ENCODE measurements at places on chromosomes 11 and 22.

DNA sequence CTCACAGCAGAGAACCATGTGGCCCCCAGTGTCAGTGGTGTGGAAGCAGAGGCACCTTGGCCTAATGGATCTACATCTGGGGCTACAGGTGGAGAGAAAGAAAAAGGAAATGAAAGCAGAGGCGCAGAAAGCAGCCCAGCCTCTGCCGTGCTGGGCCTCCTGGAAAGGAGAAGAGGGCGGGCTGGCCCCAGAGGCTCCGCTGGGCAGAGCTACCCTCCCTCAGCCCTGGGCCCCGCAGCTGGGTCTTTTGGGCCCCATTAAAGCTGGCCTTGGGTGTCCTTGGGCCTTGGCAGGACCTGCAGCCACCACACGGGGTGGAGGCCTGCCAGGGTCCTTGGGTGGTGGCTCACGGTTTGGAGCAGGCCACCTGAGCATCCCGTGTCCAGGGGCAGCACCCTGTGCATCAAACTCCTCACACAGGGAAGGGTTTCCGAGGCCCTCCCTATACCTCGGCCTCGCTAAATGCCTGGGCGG is 31.6 kb upstream of the GAL start:
- no peak for DNase-seq

DNA sequence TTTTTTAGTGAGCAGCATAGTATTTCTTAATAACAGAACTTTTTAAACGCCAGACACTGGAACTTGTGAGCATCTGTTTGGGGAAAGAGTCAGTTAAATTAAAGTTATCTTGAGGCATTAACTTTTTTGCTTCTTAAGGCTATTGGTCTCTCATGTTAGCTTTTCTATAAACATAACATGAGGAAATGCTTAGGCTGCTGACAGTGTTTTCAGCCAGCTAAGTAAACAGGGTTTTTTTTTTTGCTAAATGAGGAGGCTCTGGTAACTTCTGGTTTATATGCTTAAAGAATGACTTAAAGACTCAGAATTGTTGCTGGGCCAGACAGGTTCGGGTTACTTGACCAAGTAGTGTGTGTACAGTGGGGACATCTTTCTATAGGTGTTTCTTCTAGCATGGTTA is 95.8 kb upstream of the ALKBH3 start:
- no peak for DNase-seq

DNA sequence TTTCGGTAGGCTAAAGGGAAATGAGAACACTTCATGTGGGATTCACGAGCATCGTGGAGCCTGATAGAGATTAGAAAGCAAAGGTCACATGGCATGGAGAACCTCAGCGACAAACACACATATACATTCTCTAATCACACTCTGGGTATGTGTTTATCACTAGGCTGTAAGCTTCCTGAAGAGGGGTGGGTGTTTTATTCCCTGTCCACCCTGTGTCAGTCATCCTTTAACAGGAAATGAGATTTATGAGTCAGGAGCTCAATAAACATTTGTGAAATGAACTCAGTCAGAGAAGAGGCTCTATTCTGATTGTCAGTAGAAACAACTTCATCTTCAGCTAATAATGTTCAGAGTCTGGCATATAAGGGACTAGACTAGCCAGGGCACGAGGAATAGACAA is 71.7 kb upstream of the EIF3M start:
- DNase-seq = no peak

- no peak for DNase-seq
Measured at GRCh38 chr11:78354408-78355308, 63.0 kb downstream of the GAB2 start.

DNA sequence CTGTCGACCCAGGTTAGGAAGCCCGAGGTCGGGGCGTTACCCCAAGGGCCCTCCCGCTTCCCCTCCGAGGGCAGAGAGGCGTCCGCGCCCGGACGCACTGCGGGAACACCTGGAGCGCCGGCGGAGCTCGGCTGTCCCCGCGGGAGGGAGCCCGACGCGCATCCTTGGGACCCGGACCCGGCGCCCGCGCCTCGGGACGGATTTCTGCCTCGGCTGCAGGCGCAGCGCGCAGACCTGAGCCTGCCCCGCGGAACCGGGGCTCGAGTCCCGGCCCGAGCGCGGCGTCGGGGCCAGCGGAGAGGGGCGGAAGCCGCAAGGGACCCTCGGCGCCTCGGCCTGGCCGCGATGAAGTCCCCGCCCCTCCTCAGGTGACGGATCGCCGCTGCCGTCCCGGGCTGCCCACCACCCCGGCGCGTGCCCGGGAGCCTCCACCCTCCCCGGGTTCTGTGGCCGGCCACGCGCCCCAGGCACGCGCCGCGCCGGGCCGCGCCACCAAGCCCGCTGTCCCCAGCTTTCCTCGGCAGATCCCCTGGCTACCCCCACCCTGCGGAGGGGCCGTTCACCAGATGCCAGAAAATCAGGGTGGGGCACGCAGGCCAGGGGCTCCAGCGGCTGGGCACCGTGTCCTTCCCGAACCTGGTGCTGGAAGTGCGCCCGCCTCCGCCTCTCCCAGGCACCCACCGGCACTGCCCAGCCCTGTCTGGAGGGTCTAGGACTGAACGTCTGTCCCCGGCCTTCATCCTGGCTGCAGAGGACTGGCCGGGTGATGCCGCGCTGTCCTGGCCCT is 410 bp downstream of the GLB1L3 start:
- DNase-seq = no peak

DNA sequence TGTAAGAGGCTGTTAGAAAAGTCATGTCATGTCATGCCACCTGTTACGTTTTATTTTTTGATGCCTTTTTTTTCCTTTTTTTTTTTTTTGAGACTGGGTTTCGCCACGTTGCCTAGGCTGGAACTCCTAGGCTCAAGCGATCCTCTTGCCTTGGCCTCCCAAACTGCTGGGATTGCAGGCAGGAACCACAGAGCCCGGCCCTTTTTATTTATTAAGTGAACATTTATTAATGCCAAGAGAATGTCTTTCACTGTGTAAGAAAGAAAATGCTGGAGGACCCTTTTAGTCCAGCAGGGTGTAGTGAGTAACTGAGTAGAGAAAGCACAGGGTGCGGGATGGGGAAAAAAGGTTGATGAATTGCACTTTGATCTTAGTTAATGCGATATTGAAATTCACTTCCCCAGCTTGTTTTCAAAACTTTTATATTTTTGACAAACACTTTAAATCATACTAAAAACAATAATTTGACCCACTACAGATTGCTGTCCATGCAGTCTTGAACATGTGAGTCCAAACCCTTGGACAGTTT is 2.3 kb upstream of the XBP1 start:
- no peak for DNase-seq

DNA sequence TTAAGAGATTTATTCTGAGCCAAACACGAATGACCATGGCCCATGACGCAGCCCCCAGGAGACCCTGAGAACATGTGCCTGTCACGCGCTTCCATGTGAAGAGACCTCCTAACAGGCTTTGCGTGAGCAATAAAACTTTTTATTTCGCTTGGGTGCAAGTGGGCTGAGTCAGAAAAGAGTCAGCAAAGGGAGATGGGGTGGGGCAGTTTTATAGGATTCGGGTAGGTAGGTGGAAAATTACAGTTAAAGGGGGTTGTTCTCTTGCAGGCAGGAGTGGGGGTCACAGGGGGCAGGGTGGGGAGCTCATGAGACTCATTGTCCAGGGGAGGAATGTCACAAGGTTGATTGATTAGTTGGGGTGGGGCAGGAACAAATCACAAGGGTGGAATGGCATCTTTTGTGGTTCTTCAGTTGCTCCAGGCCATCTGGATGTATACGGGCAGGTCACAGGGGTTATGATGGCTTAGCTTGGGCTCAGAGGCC is 77.2 kb upstream of the FTH1 start:
- no peak for DNase-seq

GRCh38 chr22:23036684-23037428 is 33.5 kb upstream of the GNAZ start:
- DNase-seq = no peak

DNA sequence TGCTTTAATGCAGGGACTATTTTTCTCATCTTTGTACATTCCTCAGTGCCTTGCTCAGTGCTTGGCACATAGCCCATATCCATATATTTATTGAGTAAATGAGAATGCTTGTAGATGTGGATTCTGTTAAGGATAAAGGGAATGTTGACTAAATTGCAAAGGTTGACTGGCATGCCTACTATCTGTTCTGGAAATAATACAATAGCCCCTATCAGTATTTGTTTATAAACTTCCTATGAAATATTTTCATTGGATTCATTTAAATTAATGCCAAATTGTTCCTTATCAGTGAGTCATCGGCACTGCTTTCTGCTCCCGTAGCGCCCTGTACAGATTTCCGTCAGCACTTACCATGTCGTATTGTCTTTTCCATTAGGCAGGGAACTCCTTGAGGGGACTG is 8.0 kb downstream of the RNF121 start:
- DNase-seq = no peak

Data from hippocampal formation (tissue), 2 donors.